Heart right ventricle (tissue), 16 donors: ENCODE measurements at places on chromosomes 4 and X. TPM values are rescaled to one million over a fixed set of nuclear protein-coding genes. Genes with fewer than 3 reads are reported as not detected.

DNA sequence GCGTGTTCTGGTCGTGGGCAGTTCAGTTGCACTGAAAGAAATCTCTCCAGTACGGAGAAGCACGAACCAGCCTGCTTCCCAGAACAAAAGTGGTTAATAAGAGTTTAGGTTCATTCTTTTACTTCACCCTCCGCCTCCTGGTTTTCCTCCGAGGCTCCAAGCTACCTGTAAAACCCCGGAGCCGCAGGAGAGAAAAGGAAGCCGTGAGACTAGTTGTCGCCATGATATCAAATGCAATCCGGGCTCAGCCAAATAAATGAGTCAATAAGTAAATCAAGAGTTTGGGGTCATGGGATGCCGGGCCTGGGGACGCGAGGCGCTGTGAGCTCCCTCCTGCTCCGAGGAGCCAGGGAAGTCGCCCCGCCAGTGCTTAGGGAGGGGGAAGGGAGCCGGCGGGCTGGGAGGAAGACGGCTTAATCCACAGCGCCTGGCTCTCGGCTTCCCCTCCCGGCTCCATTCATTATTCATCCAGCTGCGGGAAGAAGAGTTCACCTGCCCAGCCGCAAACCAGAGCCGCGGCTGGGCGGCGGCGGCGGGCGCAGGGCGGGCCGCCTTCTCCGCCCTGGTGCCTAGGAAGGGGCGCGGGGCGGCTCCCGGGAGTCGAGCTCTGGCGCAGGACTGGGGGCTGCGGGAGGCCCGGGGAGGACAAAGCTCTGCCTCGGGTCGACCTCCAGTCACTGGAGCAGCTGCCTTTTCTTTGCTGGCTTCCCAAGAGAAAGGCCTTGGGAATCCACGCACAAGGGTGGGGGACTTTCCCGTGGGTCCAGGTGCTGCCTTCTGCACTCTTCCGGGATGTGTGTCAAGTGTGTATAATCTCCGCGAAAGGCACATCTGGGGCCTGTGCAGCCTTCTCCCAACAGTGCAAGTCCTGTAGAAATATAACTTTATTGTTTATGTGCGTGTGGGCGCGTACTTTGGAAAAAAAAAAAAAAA lies 1.7 kb downstream of the FRAS1 start:
- no peaks in the 10 kb centered on the region for H3K36me3 ChIP-seq
- H3K27ac ChIP-seq: peak overlapping the region; percentile 69
- no peaks in the 10 kb centered on the region for H3K27me3 ChIP-seq
- peak overlapping the region; percentile 76 for H3K4me3 ChIP-seq
- H3K4me1 ChIP-seq: peaks cover 23% of the 10 kb centered on the region

GRCh38 chr4:114690571-114690970 lies 92.0 kb downstream of the UGT8 start:
- H3K36me3 ChIP-seq: no peaks in the 10 kb centered on the region
- no peak for DNase-seq
- H3K27me3 ChIP-seq: no peaks in the 10 kb centered on the region
- H3K27ac ChIP-seq: no peak overlapping the region
- peaks cover 6% of the 10 kb centered on the region for H3K4me1 ChIP-seq

- no peaks in the 10 kb centered on the region for H3K36me3 ChIP-seq
- H3K4me1 ChIP-seq: no peaks in the 10 kb centered on the region
- no peaks in the 10 kb centered on the region for H3K27me3 ChIP-seq
- DNase-seq: no peak
- no peak overlapping the region for H3K4me3 ChIP-seq
- no peak overlapping the region for H3K27ac ChIP-seq
These were observed 30.6 kb downstream of the HOPX start for GRCh38 chr4:56650262-56651055.

- H3K4me1 ChIP-seq: no peaks in the 10 kb centered on the region
- DNase-seq: no peak
- H3K27me3 ChIP-seq: no peaks in the 10 kb centered on the region
- H3K27ac ChIP-seq: no peak overlapping the region
- H3K4me3 ChIP-seq: no peak overlapping the region
- no peaks in the 10 kb centered on the region for H3K36me3 ChIP-seq
These were observed 32.5 kb downstream of the FSTL5 start for GRCh38 chr4:162131256-162131655.

GRCh38 chr4:129371926-129372325 lies 276.0 kb downstream of the C4orf33 start:
- H3K36me3 ChIP-seq: no peaks in the 10 kb centered on the region
- H3K4me1 ChIP-seq: no peaks in the 10 kb centered on the region
- DNase-seq: no peak
- H3K4me3 ChIP-seq: no peak overlapping the region

GRCh38 chr4:82458729-82459128 lies 28.3 kb downstream of the ENOPH1 start:
- H3K27me3 ChIP-seq: no peaks in the 10 kb centered on the region
- H3K27ac ChIP-seq: no peak overlapping the region
- no peak for DNase-seq
- peaks cover 3% of the 10 kb centered on the region for H3K4me1 ChIP-seq
- no peak overlapping the region for H3K4me3 ChIP-seq

DNA sequence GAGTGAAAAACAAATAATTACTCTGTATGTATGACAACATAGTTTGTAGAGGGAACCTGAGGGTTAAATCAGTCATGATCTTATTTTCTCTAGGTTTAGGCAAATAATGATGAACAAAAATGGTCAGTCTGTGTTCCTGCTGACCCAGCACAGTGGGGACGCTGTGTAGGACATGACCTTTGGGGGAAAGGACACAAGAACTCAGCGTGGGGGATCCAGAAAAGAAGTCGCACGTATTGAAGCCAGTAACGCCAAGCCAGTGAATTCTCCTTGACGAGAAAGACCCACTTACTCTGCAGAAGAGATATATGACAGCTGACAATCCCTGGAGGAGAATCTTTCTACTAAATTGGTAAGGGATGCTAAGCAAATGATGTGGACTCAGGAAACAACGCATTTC lies 36.6 kb downstream of the HELT start:
- H3K27ac ChIP-seq: no peak overlapping the region
- no peak for DNase-seq
- H3K4me3 ChIP-seq: no peak overlapping the region
- no peaks in the 10 kb centered on the region for H3K27me3 ChIP-seq

DNA sequence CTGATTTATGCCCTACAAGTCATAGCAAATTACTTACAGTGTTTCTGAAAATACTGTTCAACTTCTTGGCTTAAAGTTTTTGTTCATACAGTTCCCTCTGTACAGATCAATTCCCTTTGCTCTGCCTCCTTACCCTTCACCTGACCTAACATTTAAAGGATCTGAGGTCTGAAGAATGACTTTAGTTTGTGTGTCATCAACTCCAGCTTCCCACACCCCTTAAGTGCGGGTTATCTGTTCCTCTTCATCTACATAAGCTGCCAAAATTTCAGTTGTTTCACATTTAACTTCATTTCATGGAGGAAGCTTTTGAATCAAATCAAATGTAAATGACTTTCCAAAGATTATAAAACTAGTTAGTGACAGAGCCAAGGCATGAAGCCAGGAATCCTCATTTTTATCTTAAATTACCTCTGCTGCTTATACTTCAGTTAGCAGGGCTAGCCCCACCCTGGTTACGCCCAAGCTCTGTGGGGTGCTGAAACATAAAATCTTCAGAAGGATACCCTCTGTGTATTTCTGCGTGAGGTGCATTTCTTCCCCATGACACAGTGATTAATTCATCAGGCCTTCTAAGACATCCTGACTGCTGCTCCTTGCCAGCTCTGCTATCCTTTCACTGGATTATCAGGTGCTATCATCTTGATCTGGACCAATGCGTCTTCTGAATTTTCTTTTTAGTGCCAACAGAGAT lies 16.5 kb downstream of the CXCL1 start:
- H3K27me3 ChIP-seq: peaks cover 3% of the 10 kb centered on the region
- H3K4me3 ChIP-seq: no peak overlapping the region
- no peaks in the 10 kb centered on the region for H3K4me1 ChIP-seq

DNA sequence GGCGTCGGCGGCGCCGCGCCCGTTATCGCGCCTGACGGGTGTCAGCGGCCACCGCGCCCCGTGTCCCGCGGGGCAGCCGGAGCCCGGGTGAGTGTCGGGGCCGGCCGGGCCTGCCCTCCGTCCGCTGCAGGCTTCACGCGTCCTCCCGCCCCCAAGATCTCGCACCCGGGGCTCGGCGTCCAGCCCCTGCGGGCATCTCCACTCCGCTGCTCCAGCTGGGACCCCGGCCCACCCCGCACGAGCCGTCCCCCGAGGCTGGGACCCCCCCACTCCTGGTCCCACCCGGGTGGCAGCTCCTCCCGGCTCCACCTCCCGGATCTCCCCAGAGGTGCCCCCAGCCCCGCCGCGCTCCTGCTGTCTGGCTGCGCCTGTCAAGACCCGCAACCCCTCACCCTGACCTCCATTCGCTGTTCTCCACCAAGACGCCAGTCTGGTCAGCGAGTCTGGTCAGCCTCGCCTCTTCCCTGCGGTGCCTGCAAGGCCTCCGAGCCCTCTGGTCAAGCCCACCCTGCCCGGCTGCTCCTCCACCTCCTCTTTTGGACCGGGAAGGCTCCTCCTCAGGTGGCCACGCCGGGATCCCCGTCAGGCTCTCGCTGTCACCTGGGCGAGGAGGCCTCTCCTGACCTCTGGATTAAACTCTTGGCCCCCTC lies 66.0 kb upstream of the NKX1-1 start:
- peaks cover 48% of the 10 kb centered on the region for H3K27me3 ChIP-seq
- H3K36me3 ChIP-seq: no peaks in the 10 kb centered on the region
- no peak overlapping the region for H3K27ac ChIP-seq
- H3K4me1 ChIP-seq: no peaks in the 10 kb centered on the region

DNA sequence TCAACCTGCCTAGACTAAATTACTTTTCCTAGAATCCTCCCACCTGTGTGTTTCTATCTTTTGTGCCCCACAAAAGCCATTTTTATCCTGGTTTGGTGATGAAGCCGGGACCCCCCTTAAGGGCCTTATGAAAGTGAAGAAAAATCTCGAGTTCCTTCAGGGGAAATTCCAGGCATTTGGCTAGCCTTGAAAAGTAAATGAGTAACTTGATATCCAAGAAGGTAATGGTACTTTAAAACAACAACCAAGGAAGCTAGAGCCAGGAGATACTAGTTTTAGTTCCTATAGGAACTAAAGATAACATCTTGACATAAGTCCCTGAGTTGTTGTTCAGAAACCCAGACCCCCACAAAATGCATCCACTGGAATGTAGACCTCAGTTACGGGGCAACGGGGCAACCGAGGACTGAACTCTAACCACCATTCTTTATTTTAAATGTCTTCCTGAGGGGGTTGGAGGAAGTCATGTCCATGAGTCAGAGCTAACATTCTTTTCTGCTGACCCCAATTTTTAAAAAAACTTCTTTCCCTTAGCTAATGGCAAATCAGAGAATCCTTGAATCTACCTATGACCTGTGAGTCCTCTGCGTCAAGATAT lies 73.9 kb downstream of the VCX3A start:
- DNase-seq: no peak
- no peaks in the 10 kb centered on the region for H3K27me3 ChIP-seq
- no peaks in the 10 kb centered on the region for H3K36me3 ChIP-seq
- H3K4me3 ChIP-seq: no peak overlapping the region

DNA sequence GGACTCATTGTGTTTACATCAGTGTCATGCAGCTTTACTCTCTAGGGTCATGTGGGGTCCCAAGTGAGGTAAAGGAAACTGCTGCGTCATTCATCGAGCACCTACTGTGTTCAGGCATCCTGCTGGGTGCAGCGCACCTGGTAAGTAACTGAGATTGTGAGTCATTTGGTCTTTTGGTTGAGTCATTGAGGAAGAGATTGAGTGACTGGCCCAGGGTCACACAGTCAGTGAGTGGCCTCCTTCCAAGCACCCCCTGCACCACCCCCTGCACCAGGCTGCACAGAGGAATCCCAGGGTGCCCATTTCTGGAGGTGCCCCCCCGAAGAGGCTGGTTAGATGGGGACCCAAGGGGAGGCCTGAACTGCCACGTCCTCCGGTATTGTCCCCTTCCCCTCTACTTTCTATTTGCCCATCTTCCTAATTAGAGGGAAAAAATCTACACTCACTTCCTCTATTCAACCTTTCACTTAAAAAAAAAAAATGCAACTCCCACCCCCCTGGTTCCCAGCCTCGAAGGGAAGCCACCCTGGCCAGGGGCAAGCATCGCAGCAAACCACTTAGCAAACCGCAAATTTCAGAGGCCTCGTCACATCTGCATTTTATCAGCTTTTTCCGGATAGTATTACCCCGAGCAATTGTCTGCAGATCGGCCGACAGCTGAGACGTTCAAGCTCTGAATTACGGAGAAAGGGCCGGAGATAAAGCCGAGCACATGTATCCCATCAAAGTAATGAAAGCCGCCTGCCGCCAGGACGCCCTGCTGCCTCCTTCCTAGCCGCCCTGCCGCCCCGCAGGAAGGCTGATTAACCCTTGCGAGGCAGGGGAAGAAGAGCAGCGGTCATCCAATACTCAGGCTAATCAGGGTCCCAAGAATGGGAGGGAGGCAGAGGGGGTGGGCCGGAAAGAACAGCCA lies 96.3 kb upstream of the MSX1 start:
- H3K36me3 ChIP-seq: no peaks in the 10 kb centered on the region
- no peak overlapping the region for H3K4me3 ChIP-seq
- no peaks in the 10 kb centered on the region for H3K27me3 ChIP-seq
- no peaks in the 10 kb centered on the region for H3K4me1 ChIP-seq
- no peak for DNase-seq

GRCh38 chrX:102339312-102340298 lies 92.6 kb downstream of the NXF2 start:
- no peak for DNase-seq
- no peak overlapping the region for H3K27ac ChIP-seq
- no peaks in the 10 kb centered on the region for H3K27me3 ChIP-seq

DNA sequence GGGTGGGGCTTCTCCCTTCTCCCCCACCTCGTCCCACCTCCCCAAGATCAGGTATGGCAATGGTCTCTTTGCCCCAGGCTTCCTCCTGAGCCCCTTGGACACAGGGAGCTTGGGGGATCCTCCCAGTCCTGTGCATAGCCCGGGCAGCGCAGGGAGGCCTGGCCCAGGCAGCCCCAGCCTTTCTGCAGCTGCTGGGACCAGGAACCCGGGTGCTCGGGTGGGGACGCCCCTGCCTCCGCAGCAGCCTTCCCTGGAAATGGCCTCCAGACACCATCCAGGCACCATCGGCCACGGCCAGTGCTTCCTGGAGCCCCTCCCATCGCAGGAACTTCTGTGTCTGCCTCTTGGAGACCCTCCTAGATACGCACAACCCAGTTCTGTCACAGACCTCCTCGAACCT lies 5.9 kb upstream of the MXD4 start:
- no peaks in the 10 kb centered on the region for H3K27me3 ChIP-seq
- no peak for DNase-seq
- peaks cover 18% of the 10 kb centered on the region for H3K4me1 ChIP-seq
- H3K27ac ChIP-seq: no peak overlapping the region
- no peaks in the 10 kb centered on the region for H3K36me3 ChIP-seq

- H3K27me3 ChIP-seq: no peaks in the 10 kb centered on the region
- no peaks in the 10 kb centered on the region for H3K4me1 ChIP-seq
- no peaks in the 10 kb centered on the region for H3K36me3 ChIP-seq
- DNase-seq: no peak
These were observed 1568.4 kb upstream of the TENM3 start for GRCh38 chr4:180674619-180675358.

- no peak overlapping the region for H3K4me3 ChIP-seq
- no peaks in the 10 kb centered on the region for H3K27me3 ChIP-seq
- no peaks in the 10 kb centered on the region for H3K36me3 ChIP-seq
- H3K27ac ChIP-seq: peak overlapping the region; percentile 97
- DNase-seq: no peak
- no peaks in the 10 kb centered on the region for H3K4me1 ChIP-seq
These were observed 1.1 kb upstream of the TRMT10A start for GRCh38 chr4:99564921-99565320.

- H3K4me3 ChIP-seq: no peak overlapping the region
- no peak overlapping the region for H3K27ac ChIP-seq
- no peaks in the 10 kb centered on the region for H3K27me3 ChIP-seq
These were observed 14.2 kb downstream of the LRBA start for GRCh38 chr4:151000747-151001429.

The KLHL13 gene
- 5.1 TPM for total RNA-seq

The RNF175 gene
- total RNA-seq: 0.45 TPM

The NKX6-1 gene
- total RNA-seq: not detected

The UGT2B10 gene
- not detected for total RNA-seq

The ETDB gene
- total RNA-seq: not detected

The NIPAL1 gene
- total RNA-seq: 0.98 TPM
